ENCODE measurements at places on chromosomes 16 and 17.

DNA sequence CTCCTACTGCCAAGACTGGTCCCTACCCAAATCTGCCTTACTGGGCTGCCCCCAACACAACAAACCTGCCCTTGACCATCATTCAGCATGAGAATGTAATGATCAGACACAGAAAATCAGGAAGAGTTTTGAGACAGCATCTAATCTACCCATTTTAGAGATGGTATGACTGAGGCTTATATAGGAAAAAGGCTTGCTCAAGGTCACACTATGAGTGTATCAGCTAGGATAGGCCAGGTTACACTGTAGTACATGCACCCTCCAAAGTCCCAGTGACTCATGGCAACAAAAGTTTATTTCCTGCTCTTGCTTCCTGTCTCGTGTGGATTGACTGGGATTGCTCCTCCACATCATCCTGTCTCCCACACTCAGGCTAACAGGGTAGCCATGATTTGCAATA is 27.9 kb downstream of the NLRC5 start:
- DNase-seq: no peak

DNA sequence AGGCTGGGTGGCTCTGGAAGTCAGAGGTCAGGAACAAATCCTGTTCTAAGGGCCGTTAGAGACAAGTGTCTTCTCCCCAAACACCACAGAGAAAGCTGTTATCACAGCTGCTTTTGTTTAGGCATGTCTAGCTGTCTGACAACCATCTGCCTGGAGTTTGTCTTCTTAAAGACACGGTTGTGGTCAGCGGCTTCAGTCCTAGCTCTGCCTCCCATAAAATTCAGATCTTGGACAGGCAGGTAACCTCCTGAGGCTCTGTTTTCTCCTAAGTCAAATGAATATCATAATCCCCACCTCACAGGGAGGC is 2.3 kb upstream of the ITGA3 start:
- DNase-seq: no peak

GRCh38 chr16:86019446-86020047 is 120.6 kb downstream of the IRF8 start:
- no peak for DNase-seq

GRCh38 chr17:6551869-6552531 is 4.4 kb downstream of the PITPNM3 start:
- no peak for DNase-seq

GRCh38 chr17:50100921-50101345 is 5.8 kb downstream of the PDK2 start:
- no peak for DNase-seq

GRCh38 chr16:69773260-69773947 is 11.3 kb downstream of the WWP2 start:
- no peak for DNase-seq
